Stimulated activated CD4-positive, alpha-beta T cell treated with anti-CD3 and anti-CD28 coated beads, TNF-alpha, amount 100 ng/mL, for 1 hour (primary cell): ENCODE measurements at places on chromosomes 5 and 9.

DNA sequence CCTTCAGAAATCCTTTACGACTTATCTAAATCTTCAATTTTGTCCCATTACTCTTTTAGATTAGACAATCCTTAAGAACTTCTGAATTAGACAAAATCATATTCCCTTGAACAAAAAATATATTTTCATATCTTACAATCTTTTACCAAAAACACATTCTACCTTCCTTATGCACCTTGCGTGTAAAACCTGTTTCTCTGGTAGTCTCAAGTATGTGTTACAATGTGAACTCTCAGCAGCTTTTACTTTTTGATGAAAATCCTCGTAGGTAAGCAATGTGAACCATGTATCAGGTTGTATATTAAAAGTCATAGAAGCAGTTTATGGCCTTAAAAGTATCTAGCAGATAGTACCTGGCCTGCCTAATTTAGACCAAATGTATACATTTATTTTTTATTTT lies 12.7 kb downstream of the GMCL2 start:
- DNase-seq: no peak

DNA sequence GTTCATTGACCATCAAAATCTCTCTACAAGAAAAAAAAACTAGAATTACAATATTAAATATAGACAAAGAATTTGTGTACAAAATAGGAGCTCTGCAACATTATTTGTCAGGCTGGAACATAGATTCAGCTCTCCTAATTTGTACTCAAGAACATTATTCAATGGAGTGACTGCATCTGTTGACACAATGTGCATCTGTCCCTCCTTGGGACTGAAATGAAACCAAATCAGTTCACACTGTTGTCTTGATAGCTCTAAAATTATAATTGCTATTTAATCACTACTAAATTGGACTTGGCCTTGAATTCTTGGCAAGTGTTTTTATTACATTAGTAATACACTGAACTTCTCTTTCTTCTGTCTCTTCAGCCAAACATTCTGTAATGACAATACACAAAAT lies 47.7 kb downstream of the FTMT start:
- DNase-seq: no peak

GRCh38 chr9:116942593-116943061 lies 255.5 kb downstream of the TRIM32 start:
- no peak for DNase-seq

- no peak for DNase-seq
These were observed 660.3 kb downstream of the TLR4 start for GRCh38 chr9:118364266-118365106.

GRCh38 chr5:158770506-158770905 lies 329.2 kb downstream of the EBF1 start:
- DNase-seq: no peak

GRCh38 chr5:16877267-16877935 lies 58.7 kb downstream of the MYO10 start:
- no peak for DNase-seq

DNA sequence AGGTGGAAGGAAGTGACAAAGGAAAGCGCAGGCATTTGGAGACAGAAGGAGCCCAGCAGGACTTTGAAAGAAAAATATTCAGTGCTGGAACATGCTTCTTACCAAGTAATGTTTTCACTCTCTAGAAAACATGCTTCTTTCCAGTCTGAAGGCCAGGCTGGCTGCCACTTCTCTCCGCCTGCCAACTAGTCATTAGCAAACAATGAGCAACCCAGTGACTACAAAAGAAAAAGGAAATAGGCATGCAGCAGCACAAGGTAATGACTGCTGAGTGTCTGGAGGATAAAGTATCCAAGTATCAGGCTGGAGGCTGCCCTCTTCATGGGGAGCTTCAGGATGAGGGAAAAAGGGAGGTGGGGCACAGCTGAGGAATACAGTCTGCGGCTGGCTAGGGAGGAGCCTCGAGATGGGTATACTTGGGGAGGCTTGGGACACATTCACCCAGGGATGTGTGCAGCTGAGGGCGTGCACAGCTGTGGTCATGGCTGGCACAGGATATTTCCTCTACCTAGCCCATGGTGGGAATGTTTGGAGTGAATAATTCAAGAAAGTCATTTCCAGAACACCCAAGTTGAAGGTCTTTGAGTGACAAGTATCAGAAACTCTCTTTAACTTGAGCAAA lies 161.5 kb upstream of the KIF2A start:
- no peak for DNase-seq

GRCh38 chr5:120479066-120479465 lies 15.0 kb downstream of the PRR16 start:
- DNase-seq: no peak

DNA sequence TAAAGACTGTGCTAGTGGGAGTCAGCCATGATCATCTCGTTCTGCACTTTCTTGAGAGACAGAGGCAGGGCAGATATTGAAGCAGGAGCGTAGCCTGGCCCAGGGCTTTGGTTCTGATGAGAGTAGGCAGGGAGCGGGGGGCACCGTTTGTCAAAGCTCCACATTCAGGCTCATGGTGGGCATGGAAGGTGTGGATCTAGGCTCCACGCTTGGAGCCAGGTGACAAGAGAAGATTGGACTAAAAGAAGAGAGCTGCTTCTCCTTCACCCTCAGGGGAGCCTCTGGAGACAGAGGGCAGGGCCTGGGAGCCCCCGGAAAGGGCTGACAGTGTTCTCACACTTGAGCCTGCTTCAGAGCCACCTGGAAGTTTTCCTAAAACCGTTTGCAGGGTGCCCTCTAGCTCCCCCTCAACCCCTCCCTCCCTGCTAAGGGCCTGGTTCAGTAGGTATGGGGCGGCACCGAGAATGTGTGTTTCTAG lies 24.7 kb upstream of the FCN2 start:
- DNase-seq: no peak

- no peak for DNase-seq
These were observed 65.5 kb upstream of the SPTLC1 start for GRCh38 chr9:92180669-92181181.

DNA sequence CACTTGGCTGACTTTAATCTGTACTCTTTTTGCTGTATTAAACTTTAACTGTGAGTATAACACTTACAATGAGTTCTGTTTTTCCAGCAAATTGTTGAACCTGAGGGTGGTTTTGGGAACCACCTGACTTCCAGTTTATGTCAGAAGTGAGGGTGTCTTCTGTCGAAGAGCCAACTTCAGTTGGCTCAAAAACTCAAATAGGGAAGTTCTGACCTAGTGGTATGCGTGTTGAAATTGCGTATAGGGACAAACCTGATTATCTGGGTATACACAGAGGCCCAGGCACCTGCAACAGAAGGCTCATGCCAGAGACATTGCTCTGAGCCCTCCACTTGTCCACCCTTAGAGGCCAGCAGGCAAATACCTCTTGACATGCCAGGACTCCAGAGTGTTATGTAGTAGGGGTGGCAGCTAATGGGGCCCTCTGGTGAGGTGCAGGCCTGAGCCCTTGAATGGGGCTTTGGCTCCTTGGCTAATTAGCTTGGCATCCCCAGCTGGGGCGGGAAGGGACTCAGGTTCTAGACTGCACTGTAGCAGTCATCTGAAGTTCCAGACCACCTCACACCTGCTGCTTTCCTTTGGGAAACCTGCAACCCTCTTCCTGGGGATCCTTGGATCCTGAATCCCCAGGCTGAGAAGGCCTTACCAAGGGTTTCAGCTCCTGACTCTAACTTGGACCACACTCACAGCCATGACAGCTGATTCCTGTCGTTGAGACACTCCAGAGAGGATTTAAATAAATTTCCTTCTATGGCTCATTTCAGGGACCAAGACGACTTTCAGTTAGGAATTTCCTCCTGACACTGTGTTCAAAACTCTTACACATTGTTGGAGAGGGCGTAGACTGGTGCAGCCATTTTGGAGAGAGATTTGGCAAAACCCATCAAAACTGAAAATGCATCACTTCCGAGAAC lies 189.6 kb downstream of the HSPA4 start:
- no peak for DNase-seq

GRCh38 chr5:175731172-175731571 lies 73.3 kb downstream of the HRH2 start:
- DNase-seq: no peak

GRCh38 chr5:139481122-139481533 lies 1.4 kb downstream of the STING1 start:
- no peak for DNase-seq

DNA sequence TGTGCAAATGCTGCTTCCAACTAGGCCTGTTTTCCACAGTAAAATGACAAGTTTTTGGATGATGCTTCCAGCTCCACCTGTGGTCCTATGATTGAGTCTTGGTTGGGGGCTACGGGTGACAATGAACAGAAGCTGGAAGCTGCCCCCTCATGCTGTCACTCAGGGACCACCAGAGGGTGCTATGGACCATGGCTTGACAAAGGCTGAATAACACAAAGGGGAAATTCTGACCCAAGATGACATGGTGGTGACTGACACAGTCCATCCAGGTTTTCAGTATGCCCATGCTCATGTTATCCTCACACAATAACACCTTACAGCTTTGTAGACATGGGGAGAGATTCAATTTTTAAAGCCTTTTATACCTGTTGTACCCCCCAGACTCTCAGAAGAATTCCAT lies 23.9 kb upstream of the SAP30L start:
- no peak for DNase-seq

- no peak for DNase-seq
These were observed 351.7 kb downstream of the ARRDC3 start for GRCh38 chr5:91031402-91031752.

GRCh38 chr5:111680737-111681413 lies 76.1 kb downstream of the NREP start:
- no peak for DNase-seq

- DNase-seq: no peak
These were observed 78.1 kb upstream of the HMHB1 start for GRCh38 chr5:143733665-143734455.

DNA sequence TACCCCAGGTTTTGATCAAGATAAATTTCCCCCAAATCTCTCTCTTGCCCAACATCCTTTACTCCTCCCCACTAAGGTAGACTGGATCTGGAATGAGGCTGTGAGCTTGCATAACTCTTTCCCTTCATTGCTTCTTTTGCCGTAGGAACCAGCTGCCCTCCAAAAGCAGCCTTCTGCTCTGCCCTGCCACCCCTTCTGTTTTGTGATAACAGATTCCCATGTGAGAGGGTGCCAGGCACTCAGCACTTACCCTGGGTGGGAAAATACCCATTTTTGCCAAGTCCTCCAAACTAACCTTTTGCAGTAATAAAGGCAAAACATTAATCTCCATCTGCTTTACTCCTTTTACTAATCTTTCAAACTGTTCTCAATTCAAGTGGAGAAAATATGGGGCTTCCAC lies 182.6 kb downstream of the ASTN2 start:
- DNase-seq: no peak

DNA sequence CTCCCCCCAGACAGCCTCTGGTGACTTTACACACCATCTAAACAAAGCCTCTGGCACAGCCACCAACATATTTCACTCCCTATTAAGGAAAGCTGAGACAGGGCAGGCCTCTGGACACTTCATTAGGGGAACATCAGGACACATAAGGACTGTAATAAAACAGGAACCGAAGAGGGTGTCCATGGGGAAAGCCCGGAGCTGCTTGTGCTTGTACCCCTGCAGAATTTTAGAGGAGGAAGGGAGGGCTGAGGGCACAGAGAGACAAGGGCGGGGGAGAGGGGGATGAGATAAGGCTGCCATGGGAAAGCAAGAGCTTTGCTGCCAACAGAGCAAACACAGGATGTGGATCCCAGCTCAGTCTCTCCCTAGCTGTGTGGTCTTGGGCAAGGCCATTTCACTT lies 138.4 kb downstream of the ASTN2 start:
- DNase-seq: no peak

- no peak for DNase-seq
These were observed 24.6 kb downstream of the LOX start for GRCh38 chr5:122053181-122054109.

DNA sequence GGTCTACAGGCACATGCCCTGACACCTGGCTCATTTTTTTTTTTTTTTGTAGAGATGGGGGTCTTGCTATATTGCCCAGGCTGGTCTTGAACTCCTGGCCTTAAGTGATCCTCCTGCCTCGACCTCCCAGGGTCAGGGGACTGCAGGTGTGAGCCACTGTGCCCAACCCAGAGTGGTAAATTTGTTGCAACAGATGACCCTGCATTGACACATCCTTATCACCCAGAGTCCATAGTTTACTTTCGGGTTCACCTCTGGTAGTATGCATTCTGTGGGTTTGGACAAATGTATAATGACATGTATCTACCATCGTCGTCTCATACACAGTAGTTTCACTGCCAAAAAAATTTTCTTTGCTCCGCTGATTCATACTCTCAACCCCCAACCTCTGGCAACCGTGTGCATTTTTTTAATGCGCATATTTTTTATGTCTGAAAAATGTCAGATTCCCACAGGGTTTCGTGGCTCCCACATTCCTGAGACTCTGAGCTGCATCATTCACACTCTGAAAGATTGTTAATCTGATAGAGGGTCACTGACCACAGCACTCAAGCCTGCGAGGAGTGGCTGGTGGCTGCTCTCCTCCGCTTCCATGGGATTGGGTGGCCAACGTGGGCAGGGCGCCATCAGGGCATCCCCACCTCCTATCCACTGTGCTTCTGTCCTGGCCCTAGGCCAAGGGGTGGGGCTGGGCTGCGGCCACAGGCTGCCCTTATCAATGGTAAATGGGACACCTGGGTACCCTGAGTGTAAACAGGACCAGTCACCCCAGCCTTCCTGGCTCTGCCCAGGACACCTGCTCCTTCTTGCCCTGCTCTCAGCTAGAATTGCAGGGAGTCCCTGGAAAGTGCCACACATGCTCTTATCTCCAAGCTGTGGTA lies 9.6 kb downstream of the NDST1 start:
- DNase-seq: no peak

DNA sequence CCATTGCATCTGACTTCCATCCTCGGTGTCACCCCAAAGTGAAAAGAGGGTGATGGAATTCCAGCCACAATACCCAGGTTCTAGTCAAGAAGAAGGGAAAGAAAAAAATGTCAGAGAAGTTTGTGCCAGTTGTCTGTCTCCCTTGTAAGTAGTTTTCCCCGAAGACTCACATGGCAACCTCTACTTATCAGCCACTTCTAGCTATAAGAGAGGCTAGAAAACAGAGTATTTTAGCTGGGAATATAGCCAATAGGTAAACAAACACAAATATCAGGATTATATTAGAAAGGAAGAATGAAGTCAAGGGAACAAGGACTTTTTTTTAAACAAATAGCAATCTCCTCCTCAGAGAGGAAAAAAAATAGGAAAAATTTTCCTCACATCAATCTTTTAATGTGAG lies 12.2 kb upstream of the ISL1 start:
- DNase-seq: no peak

GRCh38 chr5:54832045-54832444 lies 153.3 kb downstream of the ESM1 start:
- DNase-seq: no peak

DNA sequence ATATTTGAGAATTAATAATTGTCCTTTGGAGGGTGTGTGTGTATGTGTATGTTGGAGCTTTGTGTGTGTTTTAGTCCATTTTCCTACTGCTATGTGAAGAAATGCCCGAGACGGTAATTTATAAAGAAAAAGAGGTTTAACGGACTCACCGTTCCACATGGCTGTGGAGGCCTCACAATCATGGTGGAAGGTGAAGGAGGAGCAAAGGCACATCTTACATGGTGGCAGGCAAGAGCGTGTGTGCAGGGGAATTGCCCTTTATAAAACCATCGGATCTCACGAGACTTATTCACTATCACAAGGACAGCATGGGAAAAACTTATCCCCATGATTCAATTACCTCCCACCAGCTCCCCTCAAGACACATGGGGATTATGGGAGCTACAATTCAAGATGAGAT lies 44.1 kb downstream of the TMC1 start:
- no peak for DNase-seq
